Activated CD4-positive, CD25-positive, alpha-beta regulatory T cell treated with anti-CD3 and anti-CD28 coated beads, Interleukin-2, amount 50 U/mL, for 72 hours (primary cell): ENCODE measurements at places on chromosomes 7 and 10.

- no peak for DNase-seq
Measured at GRCh38 chr10:61983255-61983654, 81.8 kb downstream of the ARID5B start.

DNA sequence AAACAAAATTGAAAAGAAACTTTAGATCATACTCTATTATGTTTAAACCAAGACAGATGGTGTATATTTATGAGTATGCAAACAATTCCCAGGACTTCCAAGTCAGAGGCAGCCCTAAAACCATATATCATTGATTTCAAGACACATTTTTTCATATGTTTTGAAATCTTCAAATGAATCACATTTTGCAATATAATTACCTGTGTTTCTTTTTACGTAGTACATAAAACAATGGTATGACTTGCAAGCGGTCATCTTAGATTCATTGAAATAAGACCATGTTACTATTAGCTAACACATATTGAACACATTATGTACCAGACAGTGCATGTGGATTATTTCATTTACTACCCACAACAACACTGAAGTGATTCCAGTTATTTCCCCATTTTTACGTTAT, 14.9 kb downstream of the SMURF1 start:
- no peak for DNase-seq

DNA sequence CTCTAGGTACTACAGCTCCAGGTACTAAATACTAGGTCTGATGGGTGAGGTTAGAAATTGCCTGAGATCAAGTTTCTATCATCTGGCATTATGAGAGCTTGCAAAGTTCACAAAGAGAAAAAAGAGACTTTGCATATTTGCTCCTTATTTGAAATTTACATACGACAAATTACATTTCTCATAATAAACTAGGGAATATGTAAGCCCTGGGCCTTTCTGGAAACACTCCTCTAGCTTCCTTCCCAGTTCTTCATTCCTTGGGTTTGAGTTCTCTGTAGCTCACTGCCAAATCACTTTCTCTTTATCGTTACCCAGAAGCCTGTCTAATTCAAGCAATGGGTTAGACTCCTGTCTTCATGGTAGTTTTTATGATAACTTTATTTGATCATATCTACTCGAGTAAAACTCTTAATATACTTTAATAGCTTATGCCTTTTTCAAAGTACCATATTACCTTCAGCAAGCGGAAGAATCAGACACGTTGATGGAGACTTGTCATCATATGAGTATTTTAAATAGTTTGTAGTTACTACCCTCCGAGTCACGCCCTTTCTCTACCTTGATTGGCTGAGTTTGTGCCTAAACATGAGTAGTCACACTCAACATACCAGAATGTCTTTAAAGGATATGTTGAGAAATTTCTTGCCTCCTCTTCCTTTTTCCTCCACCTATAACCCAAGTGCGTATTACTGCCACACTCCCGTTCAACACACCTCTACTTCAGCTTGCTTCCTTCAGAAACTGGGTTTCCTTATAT, 150.5 kb downstream of the DKK1 start:
- DNase-seq = no peak

DNA sequence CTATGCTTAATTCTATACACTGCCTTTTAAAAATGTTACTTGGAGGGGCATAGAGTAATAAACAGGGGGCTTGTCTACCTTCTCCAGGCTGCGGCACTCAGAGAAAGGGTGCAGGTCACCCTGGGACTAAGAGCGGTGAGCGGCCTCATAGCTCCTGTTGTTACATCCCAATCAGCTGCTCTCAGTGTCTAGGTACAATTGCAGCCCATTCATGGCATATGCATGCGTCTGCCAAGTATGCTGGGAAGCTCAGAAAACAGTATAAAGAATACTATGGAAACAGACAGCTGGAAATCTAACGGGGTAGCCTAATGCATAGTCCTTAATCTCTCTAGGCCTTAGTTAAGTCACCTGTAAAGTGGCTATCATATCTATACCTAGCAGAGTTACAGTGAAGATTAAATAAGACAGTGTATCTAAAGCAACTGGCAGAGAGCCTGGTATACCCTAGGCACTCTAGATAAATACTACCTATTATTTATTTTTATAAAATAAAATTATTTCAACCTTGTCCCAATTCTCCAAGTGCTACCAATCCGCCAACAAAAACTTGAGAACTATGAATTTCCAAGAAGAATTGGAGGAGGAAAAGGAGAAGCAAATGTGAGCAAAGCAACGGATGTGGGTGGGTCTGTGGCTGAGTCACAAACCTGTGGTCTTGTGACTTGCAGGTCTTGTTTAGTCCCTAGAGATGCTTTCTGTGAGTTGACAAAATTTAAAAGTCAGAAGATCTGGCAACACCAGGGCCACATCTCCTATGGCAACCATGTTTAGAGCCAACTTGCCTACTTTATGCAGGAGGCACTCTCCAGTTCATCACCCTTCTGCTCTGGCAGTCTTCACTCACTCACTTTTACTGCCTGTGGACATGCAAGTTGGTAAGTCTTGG, 183.0 kb downstream of the RAPGEF5 start:
- no peak for DNase-seq

- no peak for DNase-seq
Measured at GRCh38 chr10:11830836-11831519, 7.8 kb downstream of the PROSER2 start.

GRCh38 chr10:94027197-94027596, 33.5 kb downstream of the PLCE1 start:
- no peak for DNase-seq

DNA sequence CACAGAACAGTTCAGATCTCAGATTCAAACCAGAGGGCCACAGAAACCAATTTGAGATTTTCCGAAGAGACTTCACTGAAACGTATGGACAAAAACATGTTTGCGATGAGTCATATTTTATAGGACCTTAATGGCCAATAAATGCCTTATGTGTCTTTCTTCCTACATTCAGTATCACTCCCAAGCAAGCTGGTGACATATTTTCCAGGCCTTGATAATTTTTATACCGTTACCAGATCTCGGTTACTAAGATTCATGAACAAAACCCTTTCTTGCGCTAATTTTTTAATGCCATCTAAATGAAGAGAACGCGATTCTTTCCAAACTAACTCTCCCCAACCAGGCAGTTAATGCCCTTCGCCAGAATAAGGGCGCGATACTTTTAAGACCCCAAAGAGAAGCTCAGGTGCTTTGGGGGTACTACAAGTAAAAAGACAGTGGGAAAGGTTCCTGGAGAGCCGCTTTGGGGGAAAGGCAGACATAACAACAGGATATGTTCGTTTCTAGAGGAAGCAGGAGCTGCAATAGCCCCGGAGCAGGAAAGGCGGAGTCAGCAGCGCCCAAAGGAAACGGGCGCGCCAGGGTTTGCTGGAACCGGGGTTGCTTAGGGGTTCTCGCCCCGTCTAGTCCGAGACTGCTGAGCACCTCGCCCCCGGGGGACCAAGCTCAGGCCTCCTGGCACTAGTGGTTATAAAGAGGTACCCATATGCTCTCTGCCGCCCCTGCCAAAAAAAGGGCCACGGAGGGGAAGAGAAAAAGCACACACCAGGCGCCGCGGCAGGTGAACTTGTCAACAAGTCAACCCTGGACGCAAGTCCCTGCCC, 884 bp downstream of the ICA1 start:
- DNase-seq = no peak

GRCh38 chr10:5645375-5645774, 21.0 kb downstream of the ASB13 start:
- no peak for DNase-seq

- no peak for DNase-seq
Measured at GRCh38 chr10:44424298-44424697, 39.4 kb upstream of the CXCL12 start.

DNA sequence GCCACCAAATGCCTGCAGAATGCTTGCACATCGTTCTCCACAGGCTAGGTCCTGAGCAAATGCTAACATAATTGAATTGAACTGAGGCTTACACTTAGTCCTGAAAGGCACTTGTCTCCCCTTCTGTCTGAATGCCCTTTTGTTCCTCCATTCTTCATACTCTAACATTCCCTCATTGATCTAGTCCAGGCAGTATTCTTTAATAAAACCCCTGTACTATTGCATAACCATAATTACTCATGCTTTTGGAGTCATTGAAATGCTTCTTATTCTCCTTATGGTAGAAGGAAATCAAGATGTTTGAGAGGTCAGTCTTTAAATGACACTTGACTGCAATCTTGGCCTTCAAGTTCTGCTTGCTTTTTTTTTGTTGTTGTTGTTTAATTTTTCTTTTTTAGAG, 7.1 kb downstream of the PI4K2A start:
- DNase-seq = no peak

DNA sequence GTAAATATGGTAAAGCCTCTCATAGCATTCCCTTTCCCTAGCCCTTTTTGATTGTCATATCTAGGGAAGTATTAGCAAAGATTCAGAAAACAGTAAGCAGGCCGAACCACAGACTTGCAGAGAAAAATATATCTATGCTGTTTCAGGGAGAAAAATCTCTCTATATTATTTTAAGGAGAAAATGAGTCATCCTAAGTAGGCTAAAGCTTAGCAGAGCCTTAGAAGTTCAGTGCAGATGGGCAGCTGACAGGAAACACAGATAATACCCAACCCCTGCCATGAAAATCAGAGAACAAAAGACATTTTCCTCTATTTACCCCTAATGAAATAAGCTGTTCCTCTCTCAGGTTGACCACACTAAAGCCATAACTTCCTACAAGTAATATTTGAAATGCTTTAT, 16.5 kb downstream of the C1QL3 start:
- no peak for DNase-seq

DNA sequence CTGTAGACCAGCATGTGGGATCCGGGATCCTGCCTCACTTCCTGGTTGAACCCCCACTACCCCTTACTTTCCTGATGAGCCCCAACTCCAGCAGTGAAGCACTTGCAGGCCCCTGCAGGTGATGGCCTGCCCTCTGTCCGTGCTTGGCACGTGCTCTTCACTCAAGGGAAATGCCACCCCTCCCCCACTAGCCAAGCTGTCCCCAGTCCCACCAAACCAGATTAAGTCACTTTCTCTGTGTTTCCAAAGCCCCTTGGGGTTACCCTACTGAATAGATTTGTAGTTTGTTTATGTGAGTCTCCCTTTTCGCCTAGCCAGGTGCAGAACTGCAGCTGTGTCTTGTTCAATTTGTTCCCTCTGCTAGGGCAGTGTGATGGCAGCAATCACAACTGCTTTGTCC, 121.7 kb downstream of the WDFY4 start:
- no peak for DNase-seq

- DNase-seq = no peak
Measured at GRCh38 chr7:30907527-30908267, 4.0 kb upstream of the AQP1 start.

GRCh38 chr7:138974675-138975292, 6.4 kb downstream of the KIAA1549 start:
- DNase-seq = no peak

- no peak for DNase-seq
Measured at GRCh38 chr10:48671914-48672595, 12.6 kb upstream of the WDFY4 start.
